ENCODE measurements at places on chromosomes 16 and 17.

DNA sequence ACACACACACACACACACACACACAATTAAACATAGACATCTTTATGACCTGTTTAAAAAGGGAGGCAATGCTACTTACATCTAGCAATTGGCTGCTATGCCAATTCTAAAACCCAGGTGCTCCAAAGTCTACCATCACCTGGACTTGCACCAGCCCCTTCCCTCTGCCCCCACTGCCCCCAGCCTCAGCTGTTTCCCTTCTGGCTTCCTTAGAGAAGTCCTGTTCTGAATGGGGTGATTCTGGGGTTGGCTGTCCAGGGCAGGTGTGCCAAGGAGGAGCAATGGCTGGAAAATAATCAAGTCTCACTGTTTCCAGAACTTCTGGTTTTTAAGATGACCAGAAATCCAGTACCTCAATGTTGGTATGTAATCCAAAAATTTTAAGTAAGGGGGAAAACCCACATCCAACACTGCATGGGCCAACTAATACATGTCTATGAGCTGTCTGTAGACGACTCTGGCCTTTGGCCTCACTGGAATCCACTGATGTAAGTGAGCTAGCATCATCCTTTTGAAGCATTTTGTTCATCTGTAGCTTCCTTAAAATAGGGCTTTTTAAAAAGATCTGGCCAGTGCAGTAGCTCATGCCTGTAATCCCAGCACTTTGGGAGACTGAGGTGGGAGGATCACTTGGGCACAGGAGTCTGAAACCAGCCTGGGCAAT is 2.1 kb downstream of the IFT20 start:
- peaks cover 35% of the 10 kb centered on the region for H3K4me1 ChIP-seq
- no peak overlapping the region for H3K27ac ChIP-seq
- peaks cover 3% of the 10 kb centered on the region for H3K27me3 ChIP-seq

GRCh38 chr16:86602521-86602920 is 24.2 kb downstream of the FOXL1 start:
- H3K4me3 ChIP-seq, result no peak overlapping the region
- peaks cover 19% of the 10 kb centered on the region for H3K4me1 ChIP-seq
- DNase-seq, result no peak
- H3K36me3 ChIP-seq, result peaks cover 7% of the 10 kb centered on the region
- H3K27me3 ChIP-seq, result peaks cover 7% of the 10 kb centered on the region
- no peak overlapping the region for H3K27ac ChIP-seq

DNA sequence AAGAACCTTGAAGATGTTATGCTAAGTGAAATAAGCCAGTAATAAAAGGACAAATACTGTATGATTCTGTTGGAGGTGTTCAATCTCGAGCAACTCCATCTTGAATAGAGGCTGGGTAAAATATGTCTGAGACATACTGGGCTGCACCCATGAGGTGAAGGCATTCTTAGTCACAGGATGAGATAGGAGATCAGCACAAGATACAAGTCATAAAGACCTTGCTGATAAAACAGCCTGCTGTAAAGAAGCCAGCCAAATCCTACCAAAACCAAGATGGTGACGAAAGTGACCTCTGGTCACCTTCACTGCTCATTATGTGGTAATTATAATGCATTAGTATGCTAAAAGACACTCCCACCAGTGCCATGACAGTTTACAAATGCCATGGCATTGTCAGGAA is 98.1 kb downstream of the RGS9 start:
- no peaks in the 10 kb centered on the region for H3K27me3 ChIP-seq
- H3K4me3 ChIP-seq, result no peak overlapping the region
- no peak for DNase-seq
- H3K36me3 ChIP-seq, result no peaks in the 10 kb centered on the region
- H3K27ac ChIP-seq, result no peak overlapping the region
- peaks cover 14% of the 10 kb centered on the region for H3K4me1 ChIP-seq

- no peak for DNase-seq
- H3K27me3 ChIP-seq, result no peaks in the 10 kb centered on the region
- no peak overlapping the region for H3K4me3 ChIP-seq
- peaks cover 48% of the 10 kb centered on the region for H3K36me3 ChIP-seq
- peak overlapping the region; percentile 44 for H3K27ac ChIP-seq
Observed at GRCh38 chr16:15686287-15686686, 36.2 kb downstream of the NDE1 start.

DNA sequence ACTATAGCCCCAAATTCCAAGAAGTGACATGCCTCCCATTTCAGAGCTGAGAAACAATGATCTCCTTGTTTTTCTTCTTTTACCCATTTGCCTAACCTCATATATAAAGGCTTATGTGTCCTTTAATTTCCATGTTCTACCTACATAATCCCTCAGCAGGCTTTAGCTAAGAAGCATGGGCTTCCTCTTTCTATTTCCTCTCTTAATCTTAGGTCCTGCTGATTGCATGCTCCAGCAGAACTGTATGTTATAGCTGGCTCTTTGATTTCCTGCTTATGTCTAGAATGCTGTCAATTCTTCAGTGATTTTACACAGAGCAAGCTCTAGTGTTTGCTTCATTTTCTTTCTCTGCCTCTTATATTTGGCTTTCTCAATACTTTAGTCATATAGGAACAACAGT is 151.7 kb upstream of the COX10 start:
- peaks cover 9% of the 10 kb centered on the region for H3K27me3 ChIP-seq
- no peak overlapping the region for H3K27ac ChIP-seq
- H3K4me1 ChIP-seq, result peaks cover 10% of the 10 kb centered on the region

GRCh38 chr16:73095885-73096421 is 48.0 kb upstream of the ZFHX3 start:
- no peak overlapping the region for H3K27ac ChIP-seq
- peaks cover 16% of the 10 kb centered on the region for H3K27me3 ChIP-seq
- H3K4me3 ChIP-seq, result no peak overlapping the region
- peaks cover 32% of the 10 kb centered on the region for H3K4me1 ChIP-seq
- H3K36me3 ChIP-seq, result no peaks in the 10 kb centered on the region

DNA sequence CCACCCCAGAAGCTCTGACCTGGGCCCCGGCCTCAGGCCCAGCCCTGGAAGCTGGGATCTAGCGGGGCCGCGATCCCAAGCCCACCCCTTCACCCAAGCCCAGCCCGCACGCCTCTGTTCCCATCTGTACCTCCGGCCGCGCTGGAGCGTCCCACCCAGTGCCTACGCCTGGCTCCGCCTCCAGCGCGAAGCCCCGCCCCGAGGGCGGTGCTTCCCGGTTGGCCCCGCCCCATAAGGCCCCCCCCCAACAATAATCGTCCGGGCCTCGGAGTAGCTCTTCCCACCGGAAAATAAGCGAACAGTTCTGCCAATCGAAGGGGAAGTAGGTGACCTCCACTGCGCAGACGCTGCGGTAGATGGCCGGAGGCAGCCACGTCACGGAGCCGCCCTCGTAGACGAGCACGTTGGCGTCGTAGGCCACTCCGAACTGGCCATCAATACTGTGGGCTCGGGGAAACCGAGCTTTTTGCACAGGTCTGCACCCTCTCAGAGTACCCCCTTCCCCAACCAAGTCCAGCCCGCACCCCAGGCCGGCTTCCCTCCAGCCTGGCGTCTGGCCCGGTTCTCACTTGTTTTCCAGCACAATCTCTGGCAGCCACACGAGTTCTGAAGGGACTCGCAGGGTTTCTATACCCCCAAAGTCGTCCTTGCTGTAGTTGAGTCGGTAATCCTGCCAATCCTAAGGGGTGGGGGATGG is 1.1 kb downstream of the CHRNE start:
- no peak overlapping the region for H3K4me3 ChIP-seq
- no peak for DNase-seq
- H3K27ac ChIP-seq, result no peak overlapping the region
- H3K4me1 ChIP-seq, result peaks cover 35% of the 10 kb centered on the region

DNA sequence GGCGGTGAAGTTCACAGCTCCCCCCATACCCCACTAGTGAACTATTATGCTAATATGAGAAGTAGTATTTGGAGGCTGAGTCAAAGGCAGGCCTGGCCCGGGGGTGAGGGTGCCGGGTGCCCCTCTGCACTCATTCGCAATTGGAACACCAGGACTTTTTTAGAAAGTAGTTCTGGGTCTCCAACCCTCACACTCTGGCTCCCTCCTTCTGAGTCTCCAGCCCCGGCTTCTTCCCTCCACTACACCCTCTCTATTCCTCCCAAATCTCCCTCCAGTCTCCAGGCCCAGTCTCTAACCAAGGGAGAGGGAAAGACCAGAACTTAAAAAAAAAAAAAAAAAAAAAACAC is 11.3 kb upstream of the HOXB2 start:
- H3K27ac ChIP-seq, result peak overlapping the region; percentile 100
- peaks cover 97% of the 10 kb centered on the region for H3K4me1 ChIP-seq
- peaks cover 46% of the 10 kb centered on the region for H3K36me3 ChIP-seq
- H3K27me3 ChIP-seq, result no peaks in the 10 kb centered on the region

DNA sequence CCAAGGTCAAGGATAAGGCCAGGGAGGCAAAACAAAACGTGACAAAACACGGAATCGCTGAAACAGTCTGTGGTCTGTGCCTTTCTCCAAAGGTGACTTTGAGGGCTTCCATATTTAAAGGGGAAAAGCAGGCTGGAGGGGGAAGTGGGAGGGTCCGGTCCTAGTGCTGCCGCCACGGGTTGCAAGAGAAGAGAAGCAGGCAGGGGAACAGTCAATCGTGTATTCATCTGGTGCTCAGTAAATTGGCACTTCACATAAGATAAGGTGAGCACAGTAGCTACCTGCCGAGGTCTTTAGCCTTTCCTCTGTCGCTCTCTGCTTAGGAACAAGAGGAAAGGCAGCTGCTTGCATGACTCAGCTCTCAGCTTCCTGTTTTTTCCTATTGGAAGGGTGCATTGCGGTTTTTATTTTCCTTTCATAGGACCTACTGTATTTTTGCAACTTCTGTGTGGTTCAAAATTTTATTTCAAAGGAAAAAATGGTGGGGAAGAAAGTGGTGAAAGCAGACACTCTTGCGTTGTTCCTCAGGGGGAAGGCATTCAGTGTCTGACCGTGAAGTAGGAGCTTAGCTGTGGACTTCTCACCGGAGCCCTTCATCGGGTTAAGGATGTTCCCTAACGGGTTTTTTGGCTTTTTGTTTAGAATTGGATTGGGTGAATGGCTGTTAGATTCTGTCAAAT is 7.1 kb upstream of the LGALS3BP start:
- peaks cover 7% of the 10 kb centered on the region for H3K27me3 ChIP-seq
- peaks cover 8% of the 10 kb centered on the region for H3K4me1 ChIP-seq
- peaks cover 24% of the 10 kb centered on the region for H3K36me3 ChIP-seq
- H3K4me3 ChIP-seq, result peak overlapping the region; percentile 23

- H3K27ac ChIP-seq, result no peak overlapping the region
- DNase-seq, result peak; percentile 23
- no peak overlapping the region for H3K4me3 ChIP-seq
- H3K27me3 ChIP-seq, result no peaks in the 10 kb centered on the region
Observed at GRCh38 chr16:53773150-53773846, 69.3 kb downstream of the FTO start.

GRCh38 chr16:14628806-14629611 is 1.1 kb downstream of the PARN start:
- peaks cover 23% of the 10 kb centered on the region for H3K4me1 ChIP-seq
- H3K27ac ChIP-seq, result peak overlapping the region; percentile 98
- H3K27me3 ChIP-seq, result no peaks in the 10 kb centered on the region
- peak overlapping the region; percentile 98 for H3K4me3 ChIP-seq

GRCh38 chr16:30054959-30055553 is 10.5 kb upstream of the ALDOA start:
- H3K27ac ChIP-seq, result peak overlapping the region; percentile 64
- H3K36me3 ChIP-seq, result peaks cover 5% of the 10 kb centered on the region
- DNase-seq, result peak; percentile 74
- H3K4me1 ChIP-seq, result peaks cover 56% of the 10 kb centered on the region
- H3K4me3 ChIP-seq, result peak overlapping the region; percentile 80

DNA sequence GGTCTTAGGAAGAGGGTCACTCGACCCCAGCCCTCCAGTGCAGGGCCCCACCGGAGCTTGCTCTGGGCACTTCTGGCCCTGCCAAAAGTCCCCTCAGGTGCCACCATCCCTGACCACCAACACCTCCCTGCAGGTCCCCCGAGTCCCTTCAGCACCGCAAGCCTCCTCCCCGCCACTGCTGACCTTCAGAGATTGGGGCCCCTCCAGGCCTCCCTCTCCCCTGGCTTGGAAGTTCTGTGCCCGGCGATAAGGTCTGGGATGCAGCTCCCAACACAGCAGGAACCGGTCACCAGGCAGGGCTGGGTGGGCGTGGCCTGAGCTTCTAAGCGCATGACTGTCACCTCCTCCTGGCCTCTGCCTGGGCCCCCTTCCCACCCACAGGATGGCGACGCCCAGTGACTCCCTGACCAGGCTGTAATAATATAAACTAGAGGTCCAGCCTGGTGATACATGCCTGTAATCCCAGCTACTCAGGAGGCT is 11.2 kb downstream of the PIEZO1 start:
- H3K4me1 ChIP-seq, result peaks cover 69% of the 10 kb centered on the region
- H3K27ac ChIP-seq, result no peak overlapping the region
- DNase-seq, result peak; percentile 75
- H3K36me3 ChIP-seq, result no peaks in the 10 kb centered on the region
- H3K4me3 ChIP-seq, result no peak overlapping the region
- peaks cover 26% of the 10 kb centered on the region for H3K27me3 ChIP-seq

- H3K27ac ChIP-seq, result no peak overlapping the region
- H3K4me3 ChIP-seq, result no peak overlapping the region
- peaks cover 4% of the 10 kb centered on the region for H3K27me3 ChIP-seq
Observed at GRCh38 chr16:72596373-72596772, 424.4 kb upstream of the PMFBP1 start.

DNA sequence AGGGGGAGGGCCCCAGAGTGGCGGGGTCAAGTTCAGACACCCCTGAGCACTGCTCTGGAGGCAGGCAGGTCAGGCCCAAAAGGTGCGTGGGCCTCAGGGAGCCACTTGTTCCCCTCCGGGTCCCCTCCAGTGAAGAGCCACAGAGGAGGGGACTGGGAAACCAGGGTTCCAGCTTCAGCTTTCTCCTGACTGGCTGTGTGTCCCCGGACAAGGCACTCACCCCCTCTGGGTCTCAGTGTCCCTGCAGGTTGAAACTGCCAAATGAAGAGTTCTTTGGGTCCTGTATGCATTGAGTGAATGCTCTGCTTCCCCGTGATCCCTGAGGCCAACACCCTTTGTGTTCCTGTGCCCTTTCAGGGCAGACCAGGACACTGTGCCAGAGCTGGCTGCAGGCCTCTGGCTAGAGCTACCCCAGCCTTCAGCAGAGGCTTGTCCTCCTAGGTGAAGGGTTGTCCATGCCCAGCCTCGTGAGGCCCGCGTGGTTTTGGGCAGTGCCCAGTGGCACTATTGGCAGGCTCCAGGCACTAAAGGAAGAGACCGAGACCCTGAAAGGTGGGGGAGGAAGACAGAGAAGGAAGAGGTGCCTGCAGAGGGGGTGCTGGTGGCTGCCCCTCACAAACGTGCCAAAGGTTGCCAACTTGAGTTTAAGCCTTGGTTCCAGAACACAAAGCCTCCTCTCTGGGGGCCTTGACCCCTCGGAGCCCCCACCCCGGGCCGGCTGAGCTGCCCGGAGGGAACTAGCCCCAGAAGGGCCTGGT is 13.3 kb upstream of the WNT3 start:
- DNase-seq, result no peak
- H3K27ac ChIP-seq, result no peak overlapping the region
- peaks cover 36% of the 10 kb centered on the region for H3K4me1 ChIP-seq

DNA sequence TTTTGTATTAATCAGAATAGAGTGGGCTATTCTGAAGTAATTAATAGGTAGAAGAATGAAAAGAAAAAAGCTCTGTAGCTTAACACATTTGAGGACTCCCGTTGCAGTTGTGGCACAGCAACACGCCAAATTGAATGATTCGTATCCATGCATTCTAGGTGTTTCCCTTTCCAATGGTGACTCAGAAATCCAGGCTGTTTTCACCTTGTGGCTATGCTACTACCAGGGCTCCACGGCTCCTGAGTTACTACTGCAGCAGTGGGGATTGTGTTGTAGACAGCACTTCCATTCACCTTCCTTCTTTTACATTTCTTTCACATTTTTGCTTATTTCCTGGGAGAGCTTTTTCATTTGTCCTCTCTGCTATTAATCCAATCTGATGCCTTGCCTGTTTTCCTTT is 1616.4 kb downstream of the CDH8 start:
- H3K27me3 ChIP-seq, result no peaks in the 10 kb centered on the region
- no peak for DNase-seq
- H3K4me1 ChIP-seq, result no peaks in the 10 kb centered on the region
- no peak overlapping the region for H3K4me3 ChIP-seq
- no peak overlapping the region for H3K27ac ChIP-seq
- no peaks in the 10 kb centered on the region for H3K36me3 ChIP-seq
